Progenitor cell of endocrine pancreas (in vitro differentiated cells): ENCODE measurements at places on chromosomes 13 and 19. TPM values are rescaled to one million over a fixed set of nuclear protein-coding genes. Genes with fewer than 3 reads are reported as not detected.

Gene SPRED3
- total RNA-seq: 13.0 and 13.6 TPM in 2 replicates

Gene ZNF121
- 53.9 and 57.0 TPM in 2 replicates for total RNA-seq

Gene CYP4F11
- not detected in 2 replicates for total RNA-seq

Gene PRR19
- total RNA-seq: 3.2 and 3.4 TPM in 2 replicates

DNA sequence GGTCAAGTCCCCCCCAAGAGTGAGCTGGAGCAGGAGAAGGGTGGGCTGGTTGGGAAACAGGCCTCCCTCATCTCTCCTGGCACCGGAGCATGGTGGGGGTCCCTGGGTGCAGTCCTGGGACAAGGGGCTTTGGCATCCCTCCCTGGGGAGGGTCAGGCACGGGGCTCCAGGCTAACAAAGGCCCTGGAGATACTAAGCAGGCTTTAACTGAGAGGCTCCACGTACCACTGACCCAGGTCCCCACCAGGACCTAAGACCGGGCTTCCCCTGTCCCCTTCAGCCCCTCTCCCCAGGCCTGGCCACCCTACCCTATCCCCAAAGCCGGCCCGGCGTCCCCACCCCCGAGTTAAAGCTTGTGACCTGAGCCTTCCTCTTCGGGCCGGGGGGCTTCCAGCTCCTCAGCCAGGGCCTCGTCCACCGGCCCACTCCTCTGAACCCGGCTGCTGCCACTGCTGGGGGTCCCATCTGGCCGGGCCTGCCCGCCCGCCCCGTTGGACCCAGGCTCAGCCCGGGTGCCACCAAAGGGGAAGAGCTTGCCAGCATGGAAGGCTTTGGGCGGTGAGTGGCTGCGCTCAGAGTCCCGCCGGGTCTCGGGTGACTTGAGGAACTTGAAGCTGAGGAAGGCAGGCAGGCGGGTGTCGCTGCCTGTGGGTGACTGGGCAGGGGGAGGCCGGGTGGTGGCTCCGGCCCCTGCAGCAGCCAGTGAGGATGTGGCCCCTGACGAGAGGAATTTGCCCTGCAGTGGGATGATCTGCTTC, 10.1 kb downstream of the ANO8 start:
- DNase-seq: no peak
- no peak overlapping the region for H3K4me3 ChIP-seq
- H3K27me3 ChIP-seq: peaks cover 3% of the 10 kb centered on the region
- peaks cover 10% of the 10 kb centered on the region for H3K36me3 ChIP-seq
- H3K27ac ChIP-seq: no peak overlapping the region
- H3K4me1 ChIP-seq: peaks cover 4% of the 10 kb centered on the region

DNA sequence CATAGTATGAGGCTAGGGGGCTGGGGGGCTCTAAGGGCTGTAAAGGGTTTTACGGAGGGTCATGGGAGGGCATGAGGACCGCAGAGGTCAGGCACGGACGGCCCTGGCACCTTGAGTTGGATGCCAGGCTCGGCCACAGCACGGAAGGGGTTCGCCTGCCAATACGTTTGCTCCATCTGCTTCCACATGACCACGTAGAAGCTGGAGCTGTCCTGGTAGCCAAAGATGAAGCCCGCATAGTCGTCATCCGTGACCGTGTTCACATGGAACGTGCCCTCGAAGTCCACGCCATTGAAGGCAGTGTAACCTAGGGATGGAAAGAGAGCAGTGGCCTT, 6.4 kb downstream of the COMP start:
- peaks cover 51% of the 10 kb centered on the region for H3K27me3 ChIP-seq
- DNase-seq: no peak
- no peak overlapping the region for H3K27ac ChIP-seq
- H3K36me3 ChIP-seq: no peaks in the 10 kb centered on the region
- peaks cover 4% of the 10 kb centered on the region for H3K4me1 ChIP-seq

GRCh38 chr13:23722726-23723453, 152.7 kb downstream of the TNFRSF19 start:
- H3K4me1 ChIP-seq: no peaks in the 10 kb centered on the region
- no peak overlapping the region for H3K27ac ChIP-seq
- H3K36me3 ChIP-seq: no peaks in the 10 kb centered on the region
- no peak for DNase-seq

- H3K36me3 ChIP-seq: peaks cover 11% of the 10 kb centered on the region
- no peak overlapping the region for H3K4me3 ChIP-seq
- H3K4me1 ChIP-seq: peaks cover 10% of the 10 kb centered on the region
- DNase-seq: no peak
These were observed 313.5 kb downstream of the KLF12 start for GRCh38 chr13:73820688-73821087.

- H3K27me3 ChIP-seq: peaks cover 22% of the 10 kb centered on the region
- H3K4me1 ChIP-seq: peaks cover 18% of the 10 kb centered on the region
- no peak overlapping the region for H3K27ac ChIP-seq
These were observed 254.1 kb upstream of the SOX21 start for GRCh38 chr13:94966422-94966955.
